SK-N-MC (cell line): ENCODE measurements at places on chromosomes 4 and X.

- no peak for DNase-seq
Measured at GRCh38 chrX:74467656-74468055, 46.4 kb downstream of the SLC16A2 start.

DNA sequence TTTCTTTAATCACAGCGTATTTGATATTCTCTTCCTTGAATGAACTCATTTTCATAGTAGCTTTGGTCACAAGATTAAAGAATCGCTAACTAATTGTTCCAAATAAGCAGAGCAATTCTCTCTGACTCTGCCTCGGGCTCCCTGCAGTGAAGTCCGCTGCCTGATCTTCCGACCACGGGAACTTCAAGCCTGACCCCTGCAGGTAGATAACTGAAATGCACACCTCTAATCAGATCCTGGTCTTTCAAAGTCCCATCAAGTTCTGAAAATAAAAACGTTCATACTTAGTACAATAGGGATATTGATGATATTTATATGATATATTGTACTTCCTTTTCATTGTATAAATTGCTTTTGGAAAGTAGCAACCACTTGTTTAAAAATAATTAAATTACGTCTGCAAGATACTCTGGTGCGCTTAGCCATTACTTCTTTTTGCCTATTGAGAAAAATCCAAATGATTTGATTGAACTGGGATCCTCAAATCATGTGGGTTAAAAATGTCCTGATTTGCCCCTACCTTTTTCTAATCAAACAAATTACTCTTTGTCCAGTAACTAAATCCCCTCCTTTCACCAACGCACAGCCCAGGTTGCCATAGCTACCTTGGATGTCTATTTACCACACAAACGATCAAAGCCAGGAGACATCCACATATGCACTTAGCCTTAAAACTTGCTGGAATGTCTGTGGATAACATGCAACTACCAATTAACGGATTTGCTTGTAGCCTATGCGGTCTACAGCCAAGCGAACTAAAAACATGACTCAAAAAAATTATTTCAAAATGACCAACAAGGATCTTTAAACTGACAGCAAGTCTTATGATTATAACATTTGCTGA is 4.2 kb downstream of the MID1 start:
- DNase-seq, result no peak

DNA sequence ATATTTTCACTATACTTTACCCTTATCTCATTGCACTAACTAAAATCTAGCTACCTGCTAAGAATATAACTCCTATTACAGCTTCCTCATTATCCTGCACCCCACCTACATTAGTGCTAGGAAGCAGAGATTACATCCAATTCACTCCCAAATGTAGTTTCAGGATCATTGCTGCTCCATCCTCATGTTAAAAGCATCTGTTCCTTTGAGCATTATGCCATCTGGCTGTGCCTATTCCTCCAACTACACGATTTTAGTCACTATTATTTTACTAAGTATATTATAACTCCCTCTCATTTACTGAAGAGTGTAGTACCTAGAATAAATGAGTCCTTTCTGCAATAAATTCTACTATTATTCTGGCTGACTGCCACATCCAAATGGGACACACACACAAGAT is 1586.9 kb downstream of the TECRL start:
- no peak for DNase-seq

DNA sequence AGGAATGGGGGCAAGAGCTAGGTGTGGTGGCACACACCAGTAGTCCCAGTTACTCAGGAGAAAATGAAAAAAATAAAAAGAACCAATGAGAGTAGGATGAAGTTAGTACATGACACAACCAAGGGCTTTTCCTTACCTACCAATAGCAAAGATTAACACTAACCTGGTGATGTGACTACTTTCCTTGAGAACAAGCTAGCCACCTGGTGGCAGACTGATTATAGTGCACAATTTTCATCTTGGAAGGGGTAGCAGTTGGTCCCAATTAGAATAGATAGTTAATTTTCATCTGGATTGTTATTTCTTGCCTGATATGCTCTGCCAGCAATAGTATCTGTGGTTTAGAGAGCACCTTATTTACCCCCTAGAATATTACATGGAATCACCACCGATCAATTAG is 1216.8 kb upstream of the PABPC4L start:
- DNase-seq, result no peak

DNA sequence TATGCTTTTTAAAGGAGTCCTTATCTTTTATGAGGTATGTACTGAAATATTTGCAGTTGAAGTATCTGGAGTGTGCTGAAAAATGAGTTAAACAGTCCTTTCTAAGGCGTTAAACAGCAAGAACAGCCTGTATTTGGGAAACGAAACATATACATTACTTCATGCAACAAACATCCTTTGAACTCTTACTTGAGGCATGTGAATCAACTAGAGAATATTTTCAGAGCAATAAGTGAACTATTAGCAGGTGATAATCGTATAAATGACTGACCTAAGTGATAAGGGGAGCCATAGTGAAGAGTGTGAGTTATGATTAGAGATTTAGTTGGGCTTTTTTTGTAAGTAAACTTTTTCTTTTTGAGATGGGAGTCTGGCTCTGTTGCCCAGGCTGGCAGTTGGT is 45.9 kb upstream of the RHOH start:
- no peak for DNase-seq

GRCh38 chr4:85496933-85497332 is 22.0 kb downstream of the ARHGAP24 start:
- peak; percentile 30 for DNase-seq

DNA sequence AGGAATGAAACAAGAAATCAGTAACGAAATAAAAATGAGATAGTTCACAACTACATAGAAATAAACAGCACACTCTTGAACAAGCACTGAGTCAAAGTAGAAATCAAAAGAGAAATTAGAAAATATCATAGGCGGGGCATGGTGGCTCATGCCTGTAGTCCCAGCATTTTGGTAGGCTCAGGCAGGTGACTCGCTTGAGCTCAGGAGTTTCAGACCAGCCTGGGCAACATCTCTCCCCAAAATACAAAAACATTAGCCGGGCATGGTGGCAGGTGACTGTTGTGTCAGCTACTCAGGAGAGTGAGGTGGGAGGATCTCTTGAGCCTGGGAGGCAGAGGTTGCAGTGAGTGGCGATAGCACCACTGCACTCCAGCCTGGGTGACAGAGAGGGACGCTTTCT is 714.4 kb downstream of the GLUD2 start:
- no peak for DNase-seq
